Gastroesophageal sphincter (tissue), 4 donors: ENCODE measurements at places on chromosomes 13 and 19. TPM values are rescaled to one million over a fixed set of nuclear protein-coding genes. Genes with fewer than 3 reads are reported as not detected.

The CDX2 gene
- not detected for total RNA-seq

The FGF21 gene
- total RNA-seq, result not detected

The LILRB5 gene
- total RNA-seq, result 14.2 TPM

The AXL gene
- total RNA-seq, result 166 TPM

The ZNF66 gene
- total RNA-seq, result not detected

The ZNF560 gene
- total RNA-seq, result not detected

The FUT2 gene
- total RNA-seq, result 3.4 TPM

The DLL3 gene
- total RNA-seq, result not detected

The SDHAF1 gene
- 44.0 TPM for total RNA-seq

The SYT3 gene
- total RNA-seq, result not detected

The AMER2 gene
- total RNA-seq, result not detected

The ZGLP1 gene
- 2.5 TPM for total RNA-seq

The TUBB4A gene
- 2.7 TPM for total RNA-seq

The CERS1 gene
- total RNA-seq, result 0.73 TPM

The ZNF98 gene
- 0.67 TPM for total RNA-seq

The SMAD9 gene
- 50.7 TPM for total RNA-seq

The NUP58 gene
- total RNA-seq, result 28.1 TPM

The FLT1 gene
- 11.1 TPM for total RNA-seq

The SOX1 gene
- not detected for total RNA-seq

The NLRP5 gene
- not detected for total RNA-seq

The FBN3 gene
- not detected for total RNA-seq

The DPY19L3 gene
- total RNA-seq, result 13.9 TPM

The SYCN gene
- total RNA-seq, result not detected

The MATK gene
- 2.4 TPM for total RNA-seq

The CBLC gene
- total RNA-seq, result not detected

The ZIC5 gene
- total RNA-seq, result not detected

The GGACT gene
- 0.74 TPM for total RNA-seq

The TMEM38A gene
- 9.9 TPM for total RNA-seq

The ZNF667 gene
- 2.5 TPM for total RNA-seq

The FAM216B gene
- not detected for total RNA-seq

The ZIM2 gene
- total RNA-seq, result 0.31 TPM

The TMPRSS9 gene
- not detected for total RNA-seq

The KLK3 gene
- not detected for total RNA-seq

The PNMA8B gene
- total RNA-seq, result 1.3 TPM

The DENND1C gene
- 6.1 TPM for total RNA-seq

The CD177 gene
- total RNA-seq, result 1.8 TPM

The PRKCG gene
- not detected for total RNA-seq

The NUDT19 gene
- total RNA-seq, result 10.8 TPM

The MEIOSIN gene
- not detected for total RNA-seq

The ATP12A gene
- not detected for total RNA-seq

The SPATA13 gene
- total RNA-seq, result 12.1 TPM

The EXOC3L2 gene
- 2.5 TPM for total RNA-seq

The PTH2 gene
- total RNA-seq, result not detected

The ACP7 gene
- not detected for total RNA-seq

The SLC7A10 gene
- total RNA-seq, result not detected

The FOXA3 gene
- 0.42 TPM for total RNA-seq

The RGL3 gene
- total RNA-seq, result 3.7 TPM

The FFAR1 gene
- not detected for total RNA-seq

The MCEMP1 gene
- total RNA-seq, result not detected

The SLC10A2 gene
- total RNA-seq, result 0.08 TPM

The KCTD12 gene
- total RNA-seq, result 192 TPM

The IZUMO2 gene
- not detected for total RNA-seq

The ACP5 gene
- 12.0 TPM for total RNA-seq

The ZNF865 gene
- 12.0 TPM for total RNA-seq

The FAAP24 gene
- 1.6 TPM for total RNA-seq

The PALM gene
- total RNA-seq, result 40.5 TPM

The GRIK5 gene
- 7.0 TPM for total RNA-seq

The GIPR gene
- not detected for total RNA-seq
